SJSA1 (cell line): ENCODE measurements at places on chromosomes 11 and 22.

DNA sequence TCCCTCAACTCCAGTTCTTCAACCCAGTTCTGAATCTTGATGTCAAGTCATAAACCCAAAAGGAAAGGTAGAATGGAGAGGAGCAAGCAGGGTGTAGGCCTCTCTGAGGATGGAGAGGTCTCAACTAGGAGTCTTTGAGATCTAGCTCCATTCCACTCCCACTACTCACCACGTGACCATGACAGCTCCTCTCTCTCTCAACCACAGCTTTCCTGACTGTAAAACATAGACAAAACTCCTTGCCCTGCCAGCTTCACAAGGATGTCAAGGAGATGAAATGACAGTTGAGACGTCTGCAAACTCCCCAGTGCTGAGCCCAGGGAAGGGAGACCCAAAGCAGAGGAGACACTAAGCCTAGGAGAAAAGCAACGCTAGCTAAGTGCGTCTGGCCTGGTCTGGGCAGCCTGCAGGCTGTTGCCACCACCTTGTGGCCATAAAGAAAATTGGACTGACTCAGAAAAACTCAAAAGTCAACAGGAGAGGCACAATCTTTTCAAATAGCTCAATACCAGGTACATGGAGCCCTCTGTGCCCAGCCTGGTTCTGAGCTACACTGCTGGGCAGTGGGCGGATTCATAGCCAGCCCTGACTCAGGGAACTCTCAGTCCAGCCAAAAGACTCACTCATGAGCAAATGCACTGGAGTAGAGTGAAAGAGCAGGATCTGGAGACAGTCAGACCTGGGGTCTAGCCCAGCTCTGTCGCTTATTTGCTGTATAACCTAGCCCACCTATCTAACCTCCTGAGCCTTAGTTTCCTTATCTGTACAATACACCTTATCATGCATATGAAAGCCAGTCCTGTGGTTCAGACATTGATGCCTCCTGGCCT, 3.4 kb downstream of the CLPB start:
- no peak for DNase-seq

DNA sequence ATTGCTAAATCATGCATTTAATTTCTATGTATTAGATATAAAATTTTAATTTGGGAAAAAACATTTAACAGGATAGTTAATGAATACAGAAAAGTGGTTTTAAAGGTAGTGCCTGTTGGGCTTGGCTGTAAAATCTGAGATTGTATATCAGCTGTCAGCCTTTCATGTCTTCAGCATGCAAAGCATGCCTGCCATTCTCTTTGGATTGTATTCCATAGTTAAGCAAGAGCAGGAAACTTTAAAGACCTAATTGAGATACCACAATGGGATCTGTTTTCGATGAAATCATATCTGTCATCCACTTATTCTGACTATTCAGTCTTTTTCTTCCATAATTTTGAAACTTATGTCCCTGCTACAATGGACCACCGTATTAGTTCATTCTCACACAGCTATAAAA, 451.0 kb upstream of the DDI1 start:
- no peak for DNase-seq

GRCh38 chr11:30422447-30423278, 99.8 kb downstream of the ARL14EP start:
- DNase-seq, result no peak

- DNase-seq, result no peak
Observed at GRCh38 chr11:108495326-108495725, 2.9 kb downstream of the POGLUT3 start.

DNA sequence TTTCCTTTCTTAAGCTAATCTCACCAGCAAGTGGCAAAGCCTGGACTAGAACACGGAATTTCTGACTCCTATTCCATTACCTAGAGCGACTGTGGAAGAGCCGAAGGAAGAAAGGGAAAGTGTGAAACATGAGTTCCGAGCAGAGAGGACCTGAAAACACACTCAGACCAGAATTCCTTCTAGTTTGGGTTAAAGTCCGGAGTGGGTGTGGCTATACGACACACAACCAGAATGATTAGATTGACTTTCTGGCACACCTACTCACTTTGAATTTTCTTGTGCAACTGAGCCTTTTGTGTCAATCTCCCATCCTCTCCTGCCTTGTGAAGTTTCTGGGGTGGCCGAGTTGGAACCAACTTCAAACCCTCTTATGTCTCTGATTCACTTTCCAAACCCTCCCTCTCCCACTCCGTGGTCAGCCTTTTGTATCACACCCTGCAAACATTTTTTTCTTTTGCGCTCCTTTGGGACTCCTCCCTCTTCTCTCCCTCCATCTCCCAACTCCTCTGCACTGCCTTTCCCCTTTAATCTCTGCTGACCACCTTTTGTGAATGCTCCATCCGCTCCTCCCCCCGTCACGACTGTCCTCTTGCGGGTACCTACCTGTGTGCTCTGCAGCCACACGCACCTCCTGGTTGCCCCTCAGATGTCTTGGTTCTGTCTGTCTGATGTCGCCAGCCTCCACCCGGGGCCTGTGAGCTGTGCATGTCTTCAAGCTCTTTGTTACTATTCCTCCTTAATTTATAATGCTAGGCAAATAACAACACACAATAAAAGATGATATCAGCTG, 86.3 kb upstream of the BLID start:
- DNase-seq, result peak; percentile 51

DNA sequence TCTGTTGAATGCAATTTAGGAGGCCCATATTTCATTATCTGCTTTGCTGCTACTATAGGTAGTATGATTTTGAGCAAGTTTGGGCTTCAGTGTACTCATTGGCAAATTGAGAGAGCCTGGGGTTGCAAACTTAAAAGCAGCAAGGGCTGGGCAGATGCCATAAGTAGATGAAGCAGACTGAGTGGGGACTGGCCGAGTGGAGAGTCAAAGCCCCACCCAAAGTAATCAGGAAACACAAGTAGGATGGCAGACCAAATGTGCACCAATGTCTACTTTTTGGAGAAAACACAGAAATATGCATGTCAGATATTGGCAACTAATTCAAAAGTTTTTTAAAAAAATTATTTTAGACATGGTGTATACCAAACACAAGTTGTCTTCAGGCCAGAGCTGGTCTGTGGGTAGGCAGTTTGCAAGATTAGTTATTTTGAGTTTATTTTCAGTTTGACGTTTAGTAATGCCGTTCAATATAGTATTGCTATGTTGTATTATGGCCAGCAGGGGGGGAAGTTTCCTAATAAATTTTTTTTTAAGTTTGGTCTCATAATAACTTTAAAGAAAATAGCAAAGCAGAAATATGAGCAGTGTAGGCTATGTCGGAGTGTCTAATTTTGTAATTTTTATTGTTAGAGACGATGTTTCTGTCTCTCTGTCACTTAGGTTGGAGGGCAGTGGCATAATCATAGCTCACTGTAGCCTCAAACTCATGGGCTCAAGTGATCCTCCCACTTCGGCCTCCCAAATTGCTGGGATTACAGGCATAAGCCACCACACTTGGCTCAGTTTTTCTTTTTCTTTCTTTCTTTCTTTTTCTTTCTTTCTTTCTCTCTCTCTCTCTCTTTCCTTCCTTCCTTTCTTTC, 105.1 kb downstream of the HIPK3 start:
- peak; percentile 43 for DNase-seq

DNA sequence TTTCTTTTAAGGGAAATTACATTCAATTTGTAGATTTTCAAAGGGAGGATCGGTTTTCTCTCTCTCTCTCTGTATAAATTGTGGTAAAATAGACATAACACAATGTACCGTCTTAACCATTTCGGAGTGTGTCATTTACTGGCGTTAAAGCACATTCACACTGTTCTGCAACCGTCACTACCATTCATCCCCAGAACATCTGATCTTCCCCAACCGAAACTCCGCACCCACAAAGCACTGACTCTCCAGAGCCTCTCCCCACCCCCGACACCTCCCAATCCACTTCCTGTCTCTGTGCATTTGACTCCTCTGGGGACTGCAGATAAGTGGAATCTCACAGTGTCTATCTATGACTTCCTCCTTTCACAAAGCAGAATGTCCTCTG, 15.9 kb upstream of the GRAMD4 start:
- DNase-seq, result peak; percentile 27

GRCh38 chr11:122031813-122032212, 84.2 kb downstream of the BLID start:
- DNase-seq, result no peak

GRCh38 chr11:116703421-116703820, 69.4 kb downstream of the BUD13 start:
- no peak for DNase-seq

DNA sequence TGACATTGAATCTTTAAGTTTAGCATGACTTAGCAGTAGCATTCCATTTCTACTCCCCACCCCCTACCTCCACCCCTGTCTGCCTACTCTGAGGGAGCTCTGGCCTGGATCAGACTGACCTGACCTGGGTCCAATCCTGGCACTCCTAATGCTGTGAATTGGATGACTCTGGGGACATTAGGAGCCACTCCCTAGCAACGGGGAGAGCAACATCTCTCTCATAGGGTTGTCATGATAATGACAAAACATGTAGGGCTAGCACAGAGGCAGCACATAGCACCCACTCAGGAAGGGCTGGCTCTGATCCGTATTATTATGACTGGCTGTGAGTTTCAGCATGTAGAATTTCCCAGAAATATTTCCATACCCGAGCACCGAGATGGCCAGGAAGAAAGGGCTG, 40.5 kb downstream of the CABIN1 start:
- no peak for DNase-seq

GRCh38 chr22:20937794-20938671, 20.8 kb downstream of the CRKL start:
- DNase-seq, result no peak

DNA sequence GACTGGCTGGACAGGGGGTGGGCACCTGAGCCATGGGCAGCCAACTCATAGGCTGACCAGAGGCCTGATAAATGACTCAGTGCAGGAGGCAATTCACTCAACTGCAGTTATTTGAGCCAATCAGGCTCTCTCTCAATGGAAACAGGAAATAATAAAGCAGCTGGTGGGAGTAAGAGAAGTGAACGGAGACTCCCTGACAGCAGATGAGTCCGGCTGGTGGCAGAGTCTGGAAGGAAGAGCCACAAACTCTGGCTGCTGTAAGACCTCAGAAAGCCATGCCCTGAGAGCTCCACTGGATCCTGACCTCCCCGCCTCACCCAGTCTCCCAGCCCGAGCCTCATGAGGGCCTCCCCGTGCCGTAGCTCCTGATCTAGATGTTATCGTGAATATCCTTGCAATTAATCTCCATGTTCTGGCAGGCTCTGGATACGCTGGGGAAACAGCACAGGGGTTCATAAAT, 69.8 kb downstream of the TRIM29 start:
- DNase-seq, result no peak

DNA sequence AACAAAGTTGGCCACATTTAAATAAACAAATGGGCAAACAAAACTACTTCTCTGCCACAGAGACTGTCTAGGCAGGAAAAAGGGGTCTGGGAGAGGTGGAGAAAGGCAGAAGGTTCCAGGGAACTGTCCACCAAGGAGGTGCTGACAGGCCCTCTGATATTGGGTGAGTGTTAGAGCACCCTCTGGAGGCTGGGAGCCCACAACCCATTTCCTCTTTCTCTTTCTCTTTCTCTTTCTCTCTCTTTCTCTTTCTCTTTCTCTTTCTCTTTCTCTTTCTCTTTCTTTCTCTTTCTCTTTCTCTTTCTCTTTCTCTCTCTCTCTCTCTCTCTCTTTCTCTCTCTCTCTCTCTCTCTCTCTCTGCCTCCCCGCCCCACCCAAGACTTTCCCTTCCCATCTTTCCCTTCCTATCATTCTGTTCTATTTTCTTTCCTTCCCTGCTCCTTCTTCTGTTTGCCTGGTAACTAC, 912.8 kb downstream of the DLG2 start:
- DNase-seq, result peak; percentile 36

- no peak for DNase-seq
Observed at GRCh38 chr11:68843052-68843561, 1.4 kb upstream of the CPT1A start.

DNA sequence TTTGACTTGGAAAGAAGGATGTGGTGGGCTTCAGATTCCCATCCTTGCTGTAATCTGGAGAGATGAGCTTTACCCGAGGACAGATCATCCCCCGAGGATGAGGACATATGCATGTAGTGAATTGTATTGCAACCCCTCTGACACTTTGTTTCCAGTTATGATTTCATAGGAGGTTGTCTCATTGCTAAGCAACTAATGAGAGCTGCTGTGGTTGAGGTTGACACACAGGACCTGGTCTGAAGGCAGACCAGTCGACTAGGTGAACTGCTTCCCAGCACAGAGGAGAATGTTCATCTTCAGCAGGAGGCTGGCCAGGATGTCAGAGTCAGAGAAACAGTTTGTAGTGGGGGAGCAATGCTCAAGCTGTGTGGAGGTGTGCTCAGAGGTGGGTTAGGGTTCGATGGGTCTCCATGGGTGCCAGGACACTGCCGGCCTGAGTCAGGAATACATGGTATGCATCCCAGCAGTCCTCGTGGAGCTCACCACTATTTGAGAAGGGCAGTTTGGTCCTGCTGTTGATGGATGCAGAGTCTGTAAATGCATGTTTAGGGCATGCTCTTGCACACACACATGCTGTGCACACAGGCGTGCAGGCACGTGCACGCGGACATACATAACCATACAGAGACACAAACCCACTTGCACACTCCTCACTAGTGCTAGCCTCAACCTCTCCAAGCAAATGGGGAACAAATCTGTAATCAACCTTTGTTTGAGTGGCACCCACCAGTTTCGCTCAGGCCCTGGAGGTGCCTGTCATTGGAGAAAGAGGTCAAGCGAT, 153.7 kb downstream of the TBC1D22A start:
- peak; percentile 28 for DNase-seq

DNA sequence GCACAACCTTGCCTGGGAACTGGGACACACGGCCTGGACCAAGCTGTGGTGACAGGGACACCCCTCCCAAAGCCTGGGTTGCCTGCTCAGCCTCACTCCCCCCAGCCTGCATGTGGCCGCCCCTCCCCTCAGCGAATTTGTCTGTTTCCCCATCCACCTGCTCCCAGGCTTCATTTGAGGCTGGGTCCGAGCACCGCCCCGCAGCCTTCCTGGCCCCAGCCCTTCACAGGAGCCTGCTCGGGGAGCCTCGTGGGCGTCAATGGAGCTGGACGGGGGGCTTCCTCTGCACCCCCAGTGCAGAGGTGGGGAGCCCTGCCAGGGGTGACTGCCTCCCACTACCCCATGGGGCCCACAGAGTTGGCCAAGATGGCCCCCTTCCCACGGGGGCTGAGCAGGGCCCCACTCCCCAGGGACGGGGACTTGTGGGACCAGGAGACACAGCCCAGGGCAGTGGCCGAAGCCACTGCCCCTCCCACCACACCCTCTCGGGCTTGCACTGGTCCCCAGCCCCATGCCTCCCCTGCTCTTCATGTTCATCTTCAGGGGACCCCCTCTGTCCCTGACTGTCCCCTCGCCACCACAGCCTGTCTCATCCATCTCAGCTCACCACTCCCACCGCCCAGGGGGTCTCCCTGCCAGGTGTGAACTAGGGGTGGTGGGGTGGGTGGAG, 91.7 kb downstream of the WNT7B start:
- DNase-seq, result no peak
